ENCODE measurements at places on chromosomes 2 and 18. TPM values are rescaled to one million over a fixed set of nuclear protein-coding genes. Genes with fewer than 3 reads are reported as not detected.

The ABCB11 gene
- not detected for total RNA-seq

The MATN3 gene
- not detected for total RNA-seq

The TSN gene
- total RNA-seq, result 46.8 TPM

The POMC gene
- total RNA-seq, result 4.7 TPM

The STPG4 gene
- 0.79 TPM for total RNA-seq

The UGT1A10 gene
- total RNA-seq, result not detected

The TRPM8 gene
- not detected for total RNA-seq

The TSPYL6 gene
- total RNA-seq, result not detected

The SOX11 gene
- total RNA-seq, result not detected

- H3K4me3 ChIP-seq, result no peak overlapping the region
- peaks cover 14% of the 10 kb centered on the region for H3K27me3 ChIP-seq
- no peaks in the 10 kb centered on the region for H3K36me3 ChIP-seq
- no peak overlapping the region for H3K27ac ChIP-seq
Measured at GRCh38 chr2:120546865-120547390, 188.7 kb upstream of the GLI2 start.

- H3K27ac ChIP-seq, result no peak overlapping the region
- no peak for DNase-seq
- H3K27me3 ChIP-seq, result no peaks in the 10 kb centered on the region
- no peak overlapping the region for H3K4me3 ChIP-seq
Measured at GRCh38 chr2:199335502-199335901, 122.2 kb downstream of the SATB2 start.

DNA sequence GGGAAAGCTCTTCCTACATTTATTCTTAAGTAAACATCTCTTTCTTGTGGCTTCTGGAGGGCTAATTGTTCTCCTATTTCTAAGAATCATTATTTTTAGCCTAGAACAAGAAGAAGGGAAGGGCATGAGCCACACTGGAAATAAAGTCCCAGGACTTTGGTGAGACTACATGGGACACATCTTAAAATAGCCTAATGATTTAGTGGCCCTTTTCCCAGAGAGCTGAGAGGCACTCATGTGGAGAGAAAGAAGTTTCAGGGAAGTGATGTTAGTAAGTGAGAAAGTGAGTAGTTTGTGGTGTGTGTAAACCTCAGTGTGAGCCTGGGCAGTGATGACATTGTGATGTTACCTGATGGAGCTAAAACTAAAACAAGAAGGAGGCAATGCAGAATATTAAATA lies 14.6 kb downstream of the ITGA4 start:
- peaks cover 23% of the 10 kb centered on the region for H3K4me1 ChIP-seq
- peaks cover 38% of the 10 kb centered on the region for H3K36me3 ChIP-seq
- no peaks in the 10 kb centered on the region for H3K27me3 ChIP-seq
- no peak overlapping the region for H3K4me3 ChIP-seq
- DNase-seq, result no peak
- peak overlapping the region; percentile 10 for H3K27ac ChIP-seq

DNA sequence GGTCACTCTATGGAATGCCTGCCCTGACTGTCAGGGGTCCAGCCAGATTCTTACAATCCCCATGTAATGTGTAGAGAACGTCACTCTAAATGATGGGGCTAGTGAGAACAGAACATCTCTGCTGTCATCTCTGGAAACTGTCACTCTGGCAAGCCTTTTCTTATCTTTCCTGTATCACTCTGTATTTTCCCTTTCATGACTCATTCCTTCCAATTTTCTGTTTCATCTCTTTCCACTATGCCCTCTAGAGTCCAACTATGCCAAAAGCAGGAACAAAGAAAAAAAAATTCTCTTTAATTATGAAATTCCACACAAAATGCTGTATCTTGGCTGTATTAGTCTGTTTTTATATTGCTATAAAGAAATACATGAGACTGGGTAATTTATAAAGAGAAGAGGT lies 608.8 kb downstream of the ADCYAP1 start:
- H3K4me1 ChIP-seq, result no peaks in the 10 kb centered on the region
- H3K36me3 ChIP-seq, result no peaks in the 10 kb centered on the region
- H3K4me3 ChIP-seq, result no peak overlapping the region
- DNase-seq, result no peak

GRCh38 chr2:17298453-17298852 lies 219.8 kb downstream of the RAD51AP2 start:
- H3K36me3 ChIP-seq, result no peaks in the 10 kb centered on the region
- H3K4me3 ChIP-seq, result no peak overlapping the region
- no peak overlapping the region for H3K27ac ChIP-seq
- H3K4me1 ChIP-seq, result no peaks in the 10 kb centered on the region

GRCh38 chr2:164710837-164711765 lies 89.8 kb upstream of the GRB14 start:
- DNase-seq, result no peak
- H3K27ac ChIP-seq, result no peak overlapping the region
- no peak overlapping the region for H3K4me3 ChIP-seq
- H3K4me1 ChIP-seq, result no peaks in the 10 kb centered on the region

DNA sequence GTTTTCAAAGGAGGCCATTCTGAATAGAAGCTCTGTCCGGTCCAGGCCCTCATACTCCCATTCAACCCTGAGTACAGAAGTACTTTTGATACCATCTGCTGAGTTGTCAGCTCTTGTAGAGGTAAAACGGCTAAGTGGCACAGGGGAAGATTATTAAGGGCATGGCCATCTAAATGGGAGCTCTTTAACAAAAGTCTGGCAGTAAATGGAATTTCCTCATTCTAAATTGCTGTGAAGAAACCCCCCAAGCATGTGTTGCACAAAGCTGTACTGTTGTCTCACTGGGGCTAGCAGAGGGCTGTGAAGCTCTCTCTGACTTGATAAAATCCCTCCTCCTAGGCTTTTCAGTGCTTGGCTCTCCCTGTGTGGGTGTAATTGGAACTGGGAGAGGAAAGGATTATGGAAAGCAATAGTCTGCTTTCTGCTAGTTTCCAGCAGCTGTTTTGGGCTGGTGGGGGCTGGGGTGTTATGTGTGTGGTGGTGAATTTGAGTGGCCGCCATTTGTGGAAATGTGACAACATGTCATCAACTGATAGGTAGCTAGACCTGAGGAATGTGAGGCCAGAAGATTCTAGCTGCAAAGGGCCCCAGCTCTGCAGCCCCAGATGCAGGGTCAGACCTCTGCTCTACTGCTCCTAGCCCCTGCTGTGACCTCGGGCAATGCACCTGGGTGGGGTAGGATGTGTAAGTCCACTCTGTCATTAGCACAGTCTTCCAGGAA lies 65.1 kb downstream of the MAP4K4 start:
- no peak overlapping the region for H3K27ac ChIP-seq
- peaks cover 15% of the 10 kb centered on the region for H3K4me1 ChIP-seq
- no peak overlapping the region for H3K4me3 ChIP-seq
- H3K36me3 ChIP-seq, result no peaks in the 10 kb centered on the region
- DNase-seq, result no peak
- no peaks in the 10 kb centered on the region for H3K27me3 ChIP-seq

DNA sequence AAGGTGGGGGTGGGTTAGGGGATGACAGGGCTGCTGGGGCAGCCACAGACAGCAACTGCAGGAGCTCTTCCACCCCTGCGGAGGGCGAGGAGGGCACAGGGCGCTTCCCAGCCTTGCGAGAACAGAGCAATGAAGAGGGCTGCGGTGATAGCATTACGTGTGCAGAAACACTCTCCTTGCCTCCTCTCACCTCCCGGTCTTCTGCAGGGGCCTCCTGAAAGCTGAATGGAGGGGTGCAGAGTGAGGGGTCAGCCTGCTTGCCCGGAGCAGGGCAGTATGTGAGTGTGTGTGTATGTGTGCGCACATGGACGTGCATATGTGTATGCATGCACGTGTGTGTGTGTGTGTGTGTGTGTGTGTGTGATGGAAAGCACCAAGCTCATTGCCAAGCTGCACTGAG lies 29.5 kb upstream of the IL1R2 start:
- no peaks in the 10 kb centered on the region for H3K4me1 ChIP-seq
- H3K27ac ChIP-seq, result no peak overlapping the region
- H3K36me3 ChIP-seq, result no peaks in the 10 kb centered on the region
- no peak for DNase-seq

DNA sequence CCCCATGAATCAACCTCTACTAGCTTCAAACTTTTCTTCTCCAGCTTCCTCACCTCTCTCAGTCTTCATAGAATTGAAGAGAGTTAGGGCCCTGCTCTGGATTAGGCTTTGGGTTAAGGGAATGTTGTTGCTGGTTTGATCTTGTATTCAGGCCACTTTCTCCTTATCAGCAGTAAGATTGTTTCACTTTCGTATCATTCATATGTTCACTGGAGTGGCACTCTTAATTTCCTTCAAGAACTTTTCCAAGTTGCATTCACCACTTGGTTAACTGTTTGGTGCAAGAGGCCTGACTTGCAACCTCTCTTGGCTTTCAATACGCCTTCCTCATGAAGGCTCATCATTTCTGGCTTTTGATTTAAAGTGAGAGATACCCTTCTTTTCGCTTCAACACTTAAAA lies 22.8 kb downstream of the OXER1 start:
- H3K36me3 ChIP-seq, result peaks cover 10% of the 10 kb centered on the region
- H3K27ac ChIP-seq, result no peak overlapping the region
- no peaks in the 10 kb centered on the region for H3K4me1 ChIP-seq
- no peak for DNase-seq

DNA sequence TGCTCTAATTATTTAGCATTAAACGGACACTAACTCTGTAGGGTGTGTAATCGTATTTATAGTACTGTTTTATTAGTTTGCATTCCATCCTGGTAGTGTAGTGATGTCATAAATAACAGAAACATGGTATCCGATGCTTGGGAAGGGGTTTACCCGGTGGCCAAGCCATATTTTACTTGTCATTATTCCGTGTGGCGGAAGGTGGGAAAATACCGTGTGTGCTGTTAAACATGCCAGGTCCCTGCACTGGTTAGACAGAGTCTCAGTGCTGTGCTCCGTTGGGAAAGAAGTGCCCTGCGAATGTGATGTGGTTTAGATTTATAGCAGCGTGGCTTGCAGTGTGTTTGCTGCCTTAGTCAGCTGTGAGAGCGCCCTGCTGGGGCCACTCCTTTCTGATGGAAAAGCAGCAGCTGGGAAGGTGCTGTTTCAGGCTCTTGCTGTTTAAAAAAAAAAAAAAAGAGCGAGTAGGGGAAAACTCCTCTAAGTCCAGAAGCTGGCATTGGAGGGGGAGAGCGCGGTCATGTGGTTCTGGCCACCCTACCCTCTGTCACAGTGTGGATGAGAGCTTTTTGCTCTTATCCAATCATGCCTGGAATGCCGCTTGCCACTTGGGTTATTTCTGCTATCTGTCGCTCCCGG lies 211.0 kb downstream of the NEDD4L start:
- no peak overlapping the region for H3K4me3 ChIP-seq
- H3K4me1 ChIP-seq, result no peaks in the 10 kb centered on the region
- H3K27ac ChIP-seq, result no peak overlapping the region

GRCh38 chr2:163044114-163044513 lies 205.5 kb upstream of the KCNH7 start:
- H3K27me3 ChIP-seq, result no peaks in the 10 kb centered on the region
- H3K4me1 ChIP-seq, result no peaks in the 10 kb centered on the region
- no peak for DNase-seq
- no peaks in the 10 kb centered on the region for H3K36me3 ChIP-seq

DNA sequence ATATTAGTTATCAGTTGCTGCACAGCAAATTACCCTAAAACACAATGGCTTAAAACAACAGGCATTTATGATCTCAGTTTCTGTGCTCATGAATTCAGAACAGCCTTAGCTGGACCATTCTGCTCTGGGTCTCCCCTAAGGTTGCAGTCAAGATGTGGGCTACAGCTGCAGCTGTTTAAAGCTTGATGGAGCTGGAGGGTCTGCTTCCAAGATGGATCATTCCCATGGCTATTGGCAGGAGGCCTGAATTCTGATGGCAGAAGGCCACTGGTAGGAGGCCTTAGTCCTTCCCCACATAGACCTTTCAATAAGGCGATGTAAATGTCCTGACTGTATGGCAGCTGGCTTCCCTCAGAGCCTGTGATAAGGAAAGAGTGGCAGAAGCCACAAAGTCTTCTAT lies 118.6 kb upstream of the SERPINE2 start:
- DNase-seq, result no peak
- no peaks in the 10 kb centered on the region for H3K4me1 ChIP-seq
- no peaks in the 10 kb centered on the region for H3K27me3 ChIP-seq

GRCh38 chr2:54313147-54313546 lies 57.1 kb upstream of the TSPYL6 start:
- no peak overlapping the region for H3K4me3 ChIP-seq
- no peaks in the 10 kb centered on the region for H3K4me1 ChIP-seq
- no peaks in the 10 kb centered on the region for H3K27me3 ChIP-seq

DNA sequence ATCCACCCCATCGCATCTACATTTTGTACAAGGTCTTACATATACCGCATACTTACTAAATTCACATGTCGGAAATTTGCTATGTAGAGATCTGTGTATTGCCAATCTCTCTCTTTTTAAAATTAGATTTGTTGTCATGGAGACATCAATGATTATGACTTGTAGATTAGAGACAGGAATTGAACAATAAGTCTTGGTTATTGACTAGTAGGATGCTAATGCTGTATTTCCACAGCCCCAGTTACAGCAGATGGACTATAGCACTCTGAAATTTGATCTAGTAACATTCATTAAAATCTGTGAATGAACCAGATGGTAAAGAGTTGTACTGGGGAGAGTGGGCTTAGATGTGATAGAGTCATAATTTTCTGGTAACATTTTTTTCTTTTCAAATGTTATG lies 805.7 kb downstream of the SLC4A3 start:
- H3K4me3 ChIP-seq, result no peak overlapping the region
- no peaks in the 10 kb centered on the region for H3K36me3 ChIP-seq
- H3K27me3 ChIP-seq, result no peaks in the 10 kb centered on the region
- no peak overlapping the region for H3K27ac ChIP-seq
- H3K4me1 ChIP-seq, result no peaks in the 10 kb centered on the region

GRCh38 chr18:13521418-13521817 lies 204.9 kb downstream of the FAM210A start:
- H3K27ac ChIP-seq, result no peak overlapping the region
- no peak overlapping the region for H3K4me3 ChIP-seq
- H3K27me3 ChIP-seq, result no peaks in the 10 kb centered on the region
- peaks cover 9% of the 10 kb centered on the region for H3K4me1 ChIP-seq
- DNase-seq, result no peak
- H3K36me3 ChIP-seq, result peaks cover 18% of the 10 kb centered on the region

GRCh38 chr2:9232166-9232479 lies 25.5 kb downstream of the ASAP2 start:
- DNase-seq, result no peak
- no peak overlapping the region for H3K4me3 ChIP-seq
- no peaks in the 10 kb centered on the region for H3K4me1 ChIP-seq
- H3K27ac ChIP-seq, result no peak overlapping the region

- H3K27ac ChIP-seq, result no peak overlapping the region
- no peaks in the 10 kb centered on the region for H3K27me3 ChIP-seq
- no peaks in the 10 kb centered on the region for H3K4me1 ChIP-seq
- no peak overlapping the region for H3K4me3 ChIP-seq
- no peaks in the 10 kb centered on the region for H3K36me3 ChIP-seq
Measured at GRCh38 chr2:215137741-215138340, 585 bp downstream of the ABCA12 start.

DNA sequence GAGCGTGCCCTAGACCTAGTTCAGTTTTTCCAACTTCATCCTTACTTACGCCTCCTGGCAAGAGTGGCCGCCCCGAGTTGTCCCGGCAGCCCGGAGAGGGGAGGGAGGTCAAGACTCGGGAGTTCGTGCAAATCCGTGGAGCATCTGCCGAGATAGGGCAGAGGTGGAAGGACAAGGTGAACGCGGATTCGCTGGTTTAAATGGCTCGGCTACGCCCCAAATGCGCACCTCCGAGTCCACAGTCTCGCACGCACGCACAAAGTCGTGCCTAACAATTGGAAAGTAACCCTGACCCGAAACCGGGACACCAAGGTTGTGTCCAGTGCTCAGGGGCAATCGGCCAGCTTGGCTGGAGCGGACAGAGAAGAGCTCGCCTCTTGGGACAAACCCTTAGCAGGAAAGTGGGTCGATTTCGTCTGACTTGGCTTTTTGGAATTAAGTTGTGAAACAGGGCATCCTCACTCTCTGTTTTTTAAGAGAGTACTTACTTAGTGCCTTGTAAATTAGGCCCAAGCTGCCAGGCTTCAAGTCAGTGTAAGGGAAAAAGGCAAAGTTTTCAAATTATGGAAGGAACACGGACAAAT lies 726 bp upstream of the SS18 start:
- peak overlapping the region; percentile 97 for H3K4me3 ChIP-seq
- no peak for DNase-seq
- peaks cover 14% of the 10 kb centered on the region for H3K4me1 ChIP-seq
- peak overlapping the region; percentile 94 for H3K27ac ChIP-seq

Data from T-cell (primary cell).